Activated naive CD8-positive, alpha-beta T cell treated with anti-CD3 and anti-CD28 coated beads, Interleukin-2, amount 50 U/mL, for 16 hours (primary cell): ENCODE measurements at places on chromosomes 3 and 15.

- no peak for DNase-seq
Measured at GRCh38 chr3:36381311-36381956, 1.1 kb downstream of the STAC start.

DNA sequence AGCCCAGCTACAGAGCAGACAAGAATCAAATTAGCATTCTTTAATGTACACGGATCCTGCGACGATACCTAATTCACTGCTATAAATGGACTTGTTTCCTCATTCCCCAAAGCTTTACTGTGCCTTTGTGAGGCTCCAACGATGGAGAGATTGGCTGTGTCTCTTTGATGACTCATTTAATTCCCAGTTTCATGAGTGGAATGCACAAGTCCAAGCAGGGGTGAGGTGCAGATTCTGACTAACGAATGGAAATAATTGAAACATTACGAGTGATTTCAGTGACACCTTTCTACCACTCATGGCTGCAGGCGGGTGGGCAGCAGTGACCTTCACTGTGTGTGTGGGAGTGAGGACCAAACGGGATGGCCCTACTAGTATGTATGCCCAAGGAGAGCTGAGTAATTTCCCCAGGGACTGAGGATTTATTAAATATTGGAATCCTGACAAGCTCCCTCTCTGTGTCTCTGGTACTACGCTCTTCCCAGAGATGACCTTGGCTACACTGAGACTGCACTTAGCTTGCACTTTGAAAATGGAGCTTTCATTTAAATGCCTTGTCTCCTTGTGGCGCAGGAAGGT is 156.7 kb downstream of the CACNA2D3 start:
- no peak for DNase-seq

GRCh38 chr15:87527416-87527815 is 729.1 kb downstream of the NTRK3 start:
- DNase-seq = no peak

DNA sequence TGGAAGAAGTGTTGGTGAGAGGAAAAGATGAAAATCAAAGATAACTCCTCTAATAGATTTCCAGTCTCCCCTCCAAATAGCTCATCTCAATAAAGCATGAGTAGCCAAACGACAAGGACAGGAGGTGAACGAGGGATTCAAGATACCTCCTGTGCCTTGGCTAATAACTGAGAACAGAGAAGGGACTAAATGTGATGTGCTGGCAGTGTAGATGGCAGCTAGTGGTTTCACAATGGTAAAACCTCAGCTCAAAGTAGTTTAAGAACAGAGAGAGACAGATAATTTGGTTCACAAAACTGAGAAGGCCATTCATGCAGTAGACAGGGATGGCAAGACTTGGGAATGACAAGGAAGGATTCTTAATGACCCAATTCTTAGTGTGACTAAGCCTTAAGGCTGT is 292.6 kb downstream of the EFHB start:
- DNase-seq = no peak

GRCh38 chr3:132606085-132606484 is 9.0 kb downstream of the ACKR4 start:
- no peak for DNase-seq

GRCh38 chr15:58924327-58924726 is 9.2 kb downstream of the SLTM start:
- DNase-seq = no peak
